Fibroblast of lung (primary cell): ENCODE measurements at places on chromosomes 6 and 20. TPM values are rescaled to one million over a fixed set of nuclear protein-coding genes. Genes with fewer than 3 reads are reported as not detected.

Gene EBF4
- total RNA-seq: 0.99 and 2.1 TPM in 2 replicates

Gene DNMT3B
- 1.5 and 3.1 TPM in 2 replicates for total RNA-seq

Gene PSMF1
- 16.4 and 26.4 TPM in 2 replicates for total RNA-seq

Gene NRN1
- total RNA-seq: under 0.01 TPM in 1 of 2 replicates, not detected in the other

Gene PLA2G7
- under 0.01 TPM in 1 of 2 replicates, not detected in the other for total RNA-seq

Gene SLCO4A1
- total RNA-seq: 0.26 and 0.50 TPM in 2 replicates
